Activated CD8-positive, alpha-beta memory T cell treated with anti-CD3 and anti-CD28 coated beads, Interleukin-2, amount 10 ng/mL, durations not matched to agents 7 days and 5 days (primary cell): ENCODE measurements at places on chromosomes 16 and 17.

DNA sequence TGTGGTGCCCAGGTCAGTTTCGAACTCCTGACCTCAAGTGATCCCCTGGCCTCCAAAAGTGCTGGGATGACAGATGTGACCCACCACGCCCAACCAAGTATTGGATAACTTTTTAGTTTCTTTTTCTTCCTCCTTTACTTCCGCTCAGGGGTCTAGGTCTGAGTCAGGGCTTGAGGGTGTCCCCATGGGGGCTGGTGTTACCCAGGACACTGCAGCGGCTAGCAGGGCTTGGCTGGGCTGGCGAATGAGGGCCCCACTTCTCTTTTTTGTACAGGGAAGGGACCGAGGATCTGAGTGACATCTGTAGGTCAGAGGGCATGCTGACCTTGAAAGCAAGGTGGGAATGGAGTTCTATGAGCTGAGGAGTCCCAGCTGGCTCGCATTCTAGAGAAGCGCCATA is 24.9 kb downstream of the RAB11FIP3 start:
- H3K4me1 ChIP-seq, result peaks cover 6% of the 10 kb centered on the region
- H3K27me3 ChIP-seq, result no peaks in the 10 kb centered on the region
- H3K27ac ChIP-seq, result no peak overlapping the region
- no peak for DNase-seq

- H3K27me3 ChIP-seq, result no peaks in the 10 kb centered on the region
- DNase-seq, result no peak
- H3K36me3 ChIP-seq, result no peaks in the 10 kb centered on the region
- H3K27ac ChIP-seq, result no peak overlapping the region
- no peaks in the 10 kb centered on the region for H3K4me1 ChIP-seq
These were observed 35.2 kb upstream of the SIAH1 start for GRCh38 chr16:48420437-48420836.

GRCh38 chr16:55496509-55497145 is 12.2 kb upstream of the LPCAT2 start:
- H3K27me3 ChIP-seq, result peaks cover 14% of the 10 kb centered on the region
- peaks cover 14% of the 10 kb centered on the region for H3K4me1 ChIP-seq
- no peaks in the 10 kb centered on the region for H3K36me3 ChIP-seq
- no peak overlapping the region for H3K27ac ChIP-seq
- no peak for DNase-seq

- H3K27ac ChIP-seq, result peak overlapping the region; percentile 88
- peaks cover 50% of the 10 kb centered on the region for H3K36me3 ChIP-seq
- H3K27me3 ChIP-seq, result no peaks in the 10 kb centered on the region
These were observed 43.2 kb downstream of the CLEC16A start for GRCh38 chr16:10987361-10988163.

DNA sequence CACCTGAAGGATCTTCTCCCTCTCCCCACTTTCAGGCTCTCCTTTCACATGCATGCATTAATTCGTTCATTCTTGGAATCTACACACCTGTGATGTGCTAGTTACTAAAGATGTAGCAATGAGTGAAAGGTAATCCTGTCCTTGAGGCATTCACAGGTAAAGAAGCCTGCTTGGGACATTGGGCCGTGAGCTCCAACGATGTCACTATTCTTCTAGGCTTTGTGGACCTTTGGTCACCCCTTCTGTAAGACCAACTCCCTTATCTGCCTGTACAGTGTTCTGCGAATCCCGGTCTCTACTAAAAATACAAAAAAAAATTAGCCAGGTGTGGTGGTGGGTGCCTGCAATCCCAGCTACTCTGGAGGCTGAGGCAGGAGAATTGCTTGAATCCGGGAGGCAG is 608.5 kb downstream of the MAF start:
- no peaks in the 10 kb centered on the region for H3K27me3 ChIP-seq
- DNase-seq, result no peak

DNA sequence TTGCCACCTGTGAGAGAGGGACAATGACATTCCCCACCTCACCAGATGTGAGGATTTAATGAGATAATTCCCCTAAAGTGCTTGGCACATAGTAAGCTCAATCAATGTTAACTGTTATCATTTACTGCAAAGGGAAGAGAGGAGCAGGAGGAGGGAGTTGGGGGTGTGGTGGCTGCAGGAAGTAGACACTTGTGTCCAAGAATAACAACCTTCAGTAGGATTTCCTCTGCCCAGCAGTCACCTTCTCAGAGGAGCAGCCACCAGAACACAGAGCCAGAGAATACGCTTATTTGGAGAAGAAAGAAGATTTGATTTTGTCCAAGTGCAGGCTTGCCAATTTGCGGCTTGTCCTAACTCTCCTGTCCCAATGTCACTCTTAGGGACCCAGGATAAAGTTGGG is 10.2 kb downstream of the CBX4 start:
- no peak overlapping the region for H3K27ac ChIP-seq
- H3K4me3 ChIP-seq, result no peak overlapping the region
- H3K36me3 ChIP-seq, result peaks cover 4% of the 10 kb centered on the region
- peaks cover 13% of the 10 kb centered on the region for H3K27me3 ChIP-seq
- peaks cover 18% of the 10 kb centered on the region for H3K4me1 ChIP-seq

DNA sequence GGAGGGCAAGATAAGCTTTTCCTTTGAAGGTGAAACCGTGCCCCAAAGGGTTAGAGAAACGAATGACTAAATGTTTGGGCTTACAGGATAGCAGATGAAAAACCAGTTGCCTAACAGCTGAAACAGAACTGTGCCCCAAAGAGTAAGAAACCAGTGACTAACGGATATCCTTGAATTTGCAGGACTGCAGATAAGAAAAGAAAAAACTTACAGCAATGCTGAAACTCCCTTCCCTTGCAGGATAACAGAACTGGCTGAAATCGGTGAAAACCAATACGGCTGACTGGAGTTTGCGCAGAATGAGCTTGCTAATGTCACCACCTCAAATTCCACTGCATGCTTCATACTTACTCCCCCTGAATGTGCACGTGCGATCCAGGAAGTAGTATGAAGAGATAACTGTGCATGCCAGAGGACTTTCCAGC is 175.2 kb upstream of the NLRP1 start:
- DNase-seq, result no peak
- H3K36me3 ChIP-seq, result no peaks in the 10 kb centered on the region
- H3K27ac ChIP-seq, result no peak overlapping the region
- peaks cover 4% of the 10 kb centered on the region for H3K4me1 ChIP-seq
- peaks cover 23% of the 10 kb centered on the region for H3K27me3 ChIP-seq

- H3K4me3 ChIP-seq, result no peak overlapping the region
- peaks cover 16% of the 10 kb centered on the region for H3K27me3 ChIP-seq
- DNase-seq, result peak; percentile 71
- H3K27ac ChIP-seq, result no peak overlapping the region
These were observed 204.5 kb upstream of the RPL38 start for GRCh38 chr17:73998653-73999645.

GRCh38 chr17:64256913-64257807 is 5.9 kb downstream of the TEX2 start:
- peaks cover 2% of the 10 kb centered on the region for H3K36me3 ChIP-seq
- H3K4me3 ChIP-seq, result no peak overlapping the region
- peaks cover 15% of the 10 kb centered on the region for H3K4me1 ChIP-seq
- no peak for DNase-seq

DNA sequence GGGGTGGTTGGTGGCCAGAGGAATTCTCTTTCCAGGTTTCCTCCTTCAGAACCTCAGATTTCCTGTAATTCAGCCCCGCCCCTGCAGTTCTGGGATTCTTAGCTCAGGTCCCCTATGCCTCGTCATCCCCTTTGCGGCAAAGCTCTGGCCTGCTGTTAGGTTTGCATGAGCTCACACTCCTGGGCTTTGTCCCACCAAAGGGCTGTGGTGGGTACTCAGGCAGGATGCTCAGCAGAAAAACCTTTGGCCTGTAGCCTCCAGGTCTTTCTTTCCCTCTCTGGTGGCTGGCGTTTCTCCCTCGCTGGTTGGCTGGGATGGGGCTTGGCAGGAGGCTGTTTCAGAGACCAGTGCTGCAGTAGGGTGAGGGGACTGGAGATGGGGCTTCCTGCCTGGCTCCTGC is 9.6 kb upstream of the PLEKHG4 start:
- peaks cover 2% of the 10 kb centered on the region for H3K36me3 ChIP-seq
- H3K4me1 ChIP-seq, result no peaks in the 10 kb centered on the region
- H3K27me3 ChIP-seq, result no peaks in the 10 kb centered on the region
- no peak for DNase-seq
- H3K27ac ChIP-seq, result no peak overlapping the region
- H3K4me3 ChIP-seq, result no peak overlapping the region

DNA sequence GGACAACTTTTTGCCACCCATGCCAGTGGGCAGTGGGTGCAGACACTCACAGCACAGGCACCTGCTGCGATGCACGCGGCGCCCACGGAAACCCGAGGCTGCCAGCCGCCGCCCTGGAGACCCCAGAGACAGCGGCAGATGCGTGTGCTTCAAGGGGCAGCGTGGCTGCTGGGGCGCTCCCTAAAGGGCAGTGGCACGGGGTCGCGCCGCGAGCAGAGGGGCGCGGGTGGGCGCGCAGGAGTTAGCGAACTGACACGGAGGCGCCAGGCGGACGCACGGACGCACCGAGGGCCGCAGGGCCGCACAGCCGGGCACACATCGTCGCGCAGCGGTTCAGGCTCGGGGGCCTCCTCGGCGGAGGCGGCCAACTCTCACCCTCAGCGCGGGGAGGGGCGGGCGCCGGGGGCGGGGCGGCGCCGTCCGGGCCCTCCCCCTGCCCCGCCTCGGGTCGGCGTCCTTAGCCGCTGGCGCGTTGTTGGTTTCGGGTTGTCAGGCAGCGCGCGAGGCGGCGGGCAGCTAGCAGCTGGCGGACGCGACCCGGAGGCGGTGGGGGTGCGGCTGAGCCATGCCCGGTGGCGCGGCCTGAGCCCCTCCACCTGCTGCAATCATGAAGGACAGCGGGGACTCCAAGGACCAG is at the start of gene KIF19:
TSS of gene KIF19 (plus strand) at position 484 of the 637 bp plus-strand sequence. CDS start at position 608, 124 bp downstream.
- peak; percentile 79 for DNase-seq
- peaks cover 34% of the 10 kb centered on the region for H3K27me3 ChIP-seq
- peaks cover 33% of the 10 kb centered on the region for H3K4me1 ChIP-seq
- H3K4me3 ChIP-seq, result peak within 1 kb of the TSS; percentile 36
- H3K36me3 ChIP-seq, result no peaks in the 10 kb centered on the region

DNA sequence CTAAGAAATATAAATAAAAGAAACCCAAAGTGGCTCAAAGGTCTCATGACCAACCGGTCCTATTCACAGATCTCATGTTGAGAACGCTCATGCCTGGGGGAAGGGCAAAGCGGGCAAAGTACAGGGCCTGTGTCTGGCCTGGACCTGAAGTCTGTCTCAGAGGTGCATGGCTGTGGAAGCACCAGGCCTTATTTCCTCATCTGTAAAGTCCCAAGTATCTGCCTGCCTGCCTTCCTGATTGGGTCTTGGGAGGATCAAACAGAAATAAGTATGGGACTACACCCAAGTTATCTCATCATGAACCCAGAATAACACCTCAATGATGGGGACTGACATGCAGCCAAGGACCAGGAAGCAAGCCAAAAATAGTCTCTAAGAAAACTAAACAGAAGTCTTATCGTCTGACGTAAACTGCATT is 14.2 kb downstream of the AXIN2 start:
- no peaks in the 10 kb centered on the region for H3K4me1 ChIP-seq
- no peak for DNase-seq
- no peak overlapping the region for H3K4me3 ChIP-seq
- peaks cover 7% of the 10 kb centered on the region for H3K27me3 ChIP-seq
- no peak overlapping the region for H3K27ac ChIP-seq
